Stimulated activated naive CD8-positive, alpha-beta T cell treated with anti-CD3 and anti-CD28 coated beads, Interleukin-15, amount 100 ng/mL, for 72 hours (primary cell): ENCODE measurements at places on chromosomes 16 and 17.

GRCh38 chr16:47979164-47979520, 176.7 kb downstream of the ABCC12 start:
- DNase-seq, result no peak

- DNase-seq, result no peak
Observed at GRCh38 chr16:4380119-4381063, 8.7 kb downstream of the VASN start.

DNA sequence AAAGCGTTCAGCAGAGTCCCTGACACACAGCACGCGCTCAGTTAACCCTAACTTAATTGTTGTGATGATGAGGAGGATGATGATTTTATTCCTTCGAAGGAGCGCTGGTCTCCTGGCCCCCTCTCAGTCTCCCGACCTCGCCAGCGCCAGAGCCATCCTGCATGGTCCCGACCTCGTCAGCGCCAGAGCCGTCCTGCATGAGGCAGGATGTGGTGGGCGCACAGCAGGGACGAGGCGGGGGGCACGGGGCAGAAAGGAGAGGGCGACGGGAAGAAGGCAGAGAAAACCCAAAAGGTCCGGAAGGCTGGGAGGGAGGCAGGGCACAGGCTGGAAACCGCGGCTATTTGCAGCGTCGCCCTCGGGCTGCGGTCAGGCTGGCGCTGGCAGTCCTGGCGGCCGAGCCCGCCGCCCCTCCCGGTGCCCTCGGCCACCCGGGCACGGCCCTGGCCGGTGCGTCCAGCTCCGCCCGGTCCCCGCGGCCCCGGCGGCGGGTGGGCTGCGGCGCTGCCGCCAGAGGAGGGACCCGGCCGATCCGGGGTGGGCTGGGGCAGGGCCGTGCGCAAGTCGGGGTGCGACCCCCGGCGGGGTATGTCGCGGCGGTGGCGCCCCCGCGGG, 3.0 kb upstream of the TAC4 start:
- DNase-seq, result no peak

DNA sequence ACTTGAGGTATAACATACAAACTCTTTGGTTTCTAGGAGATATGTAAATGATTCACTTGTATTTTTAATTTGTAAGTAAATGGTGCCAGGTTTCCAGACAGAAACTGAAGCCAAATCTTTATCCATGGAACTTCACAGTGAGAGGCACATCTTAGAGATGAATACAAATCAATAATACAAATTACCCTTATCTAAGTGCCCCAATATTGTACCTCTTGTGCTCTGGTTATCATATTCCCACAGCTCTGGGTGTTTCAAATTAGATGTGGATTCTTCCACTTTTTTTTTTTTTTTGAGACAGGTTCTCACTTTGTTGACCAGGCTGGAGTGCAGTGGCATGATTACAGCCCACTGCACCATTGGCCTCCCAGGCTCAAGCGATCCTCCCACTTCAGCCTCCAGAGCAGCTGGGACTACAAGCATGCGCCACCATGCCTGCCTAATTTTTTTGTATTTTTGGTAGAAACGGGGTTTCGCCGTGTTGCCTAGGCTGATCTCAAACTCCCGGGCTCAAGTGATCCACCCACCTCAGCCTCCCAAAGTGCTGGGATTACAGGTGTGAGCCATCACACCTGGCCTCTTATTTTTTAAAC, 38.0 kb upstream of the DHX40 start:
- no peak for DNase-seq

DNA sequence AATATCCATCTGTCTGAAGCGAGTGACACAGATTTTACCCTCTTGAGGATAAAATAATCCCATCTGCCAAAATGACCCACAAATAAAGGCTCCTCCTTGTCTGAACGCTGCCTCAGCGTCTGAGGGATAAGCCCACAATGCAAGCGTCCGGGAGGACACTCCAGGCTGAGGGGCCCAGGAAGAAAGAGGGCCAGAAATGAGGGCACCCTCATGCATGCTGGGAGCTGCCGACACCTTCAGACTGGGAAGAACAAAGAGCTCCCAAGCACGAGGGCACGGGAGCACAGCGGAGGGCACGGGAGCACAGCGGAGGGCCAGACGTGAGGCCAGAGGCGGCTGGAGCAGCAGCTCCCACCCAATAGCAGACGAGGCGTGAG, 126.9 kb downstream of the ZNF778 start:
- DNase-seq, result no peak

DNA sequence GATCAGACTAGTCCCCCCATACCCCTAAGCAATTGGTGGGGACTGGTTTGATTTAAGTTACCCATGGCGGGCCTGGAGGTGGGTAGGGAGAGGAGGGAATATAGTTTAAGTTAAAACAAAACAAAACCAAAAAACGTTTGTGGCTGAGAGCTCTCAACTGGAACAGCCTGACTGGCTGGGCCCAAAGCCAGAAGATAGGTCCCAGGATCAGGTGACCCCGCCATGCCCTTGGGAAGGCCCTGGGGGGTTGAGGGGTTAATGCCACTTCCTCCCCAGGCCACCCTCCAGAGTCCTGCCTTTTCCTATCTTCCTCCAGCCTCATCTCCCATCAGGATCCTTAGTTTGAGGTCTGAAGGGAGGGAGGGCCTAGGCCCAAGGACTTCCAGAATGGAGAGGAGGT, 82.3 kb upstream of the LHX1 start:
- no peak for DNase-seq

- DNase-seq, result no peak
Observed at GRCh38 chr16:65287307-65287706, 165.4 kb upstream of the CDH11 start.

- no peak for DNase-seq
Observed at GRCh38 chr17:4162775-4163466, 19.9 kb downstream of the CYB5D2 start.

- DNase-seq, result no peak
Observed at GRCh38 chr17:78933025-78933958, 8.1 kb upstream of the TIMP2 start.

GRCh38 chr17:43316522-43317142, 82.2 kb upstream of the ARL4D start:
- peak; percentile 40 for DNase-seq

- no peak for DNase-seq
Observed at GRCh38 chr17:16033729-16034349, 34.2 kb downstream of the TTC19 start.

DNA sequence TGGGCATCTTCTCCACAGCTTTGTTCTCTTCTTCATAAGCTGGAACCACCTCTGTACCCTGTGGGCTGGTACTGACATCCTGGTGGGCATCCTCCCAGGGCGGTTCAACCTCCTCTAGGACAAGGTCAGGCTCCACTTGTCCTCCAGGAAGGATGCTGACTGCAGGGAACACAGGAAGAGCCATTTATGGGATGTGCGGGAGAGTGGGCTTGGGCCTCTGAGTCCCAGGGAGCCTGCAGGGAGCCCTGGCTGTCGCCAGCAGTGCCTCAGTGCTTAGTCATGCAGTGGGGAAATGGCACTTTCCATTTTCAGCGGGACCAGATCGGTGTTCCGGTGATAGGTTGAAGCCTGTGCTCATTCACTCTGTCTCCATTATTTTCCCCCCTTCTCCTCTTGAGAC, 20.5 kb downstream of the CNGB1 start:
- no peak for DNase-seq

- no peak for DNase-seq
Observed at GRCh38 chr17:19248928-19249574, 11.9 kb downstream of the EPN2 start.

GRCh38 chr17:82821554-82821953, 18.3 kb downstream of the ZNF750 start:
- DNase-seq, result no peak

DNA sequence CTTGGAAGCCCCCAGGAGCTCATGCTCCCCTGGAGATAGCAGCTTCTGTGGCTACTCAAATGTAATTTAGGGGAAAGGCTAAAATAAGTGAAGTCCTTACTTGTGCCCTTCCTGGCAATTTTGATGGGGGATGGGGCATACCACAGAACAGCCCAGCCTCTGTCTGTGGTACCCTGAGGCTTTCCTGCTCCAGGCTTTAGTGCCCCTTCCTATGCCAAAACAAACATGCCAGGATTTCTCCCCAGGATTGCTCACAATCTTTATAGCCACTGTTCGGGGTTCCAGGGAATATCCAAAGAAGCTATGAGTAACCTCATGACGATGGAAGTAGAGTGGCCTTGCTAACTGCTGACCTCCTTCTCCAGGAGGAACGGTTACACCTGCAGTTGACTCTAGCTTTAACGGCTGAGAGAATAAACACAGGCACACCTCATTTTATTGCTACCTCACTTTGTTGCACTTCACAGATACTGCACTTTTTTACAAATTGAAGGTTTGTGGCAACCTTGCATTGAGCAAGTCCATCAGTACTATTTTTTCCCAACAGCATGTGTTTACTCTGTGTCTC, 24.9 kb downstream of the CCL4 start:
- DNase-seq, result no peak

DNA sequence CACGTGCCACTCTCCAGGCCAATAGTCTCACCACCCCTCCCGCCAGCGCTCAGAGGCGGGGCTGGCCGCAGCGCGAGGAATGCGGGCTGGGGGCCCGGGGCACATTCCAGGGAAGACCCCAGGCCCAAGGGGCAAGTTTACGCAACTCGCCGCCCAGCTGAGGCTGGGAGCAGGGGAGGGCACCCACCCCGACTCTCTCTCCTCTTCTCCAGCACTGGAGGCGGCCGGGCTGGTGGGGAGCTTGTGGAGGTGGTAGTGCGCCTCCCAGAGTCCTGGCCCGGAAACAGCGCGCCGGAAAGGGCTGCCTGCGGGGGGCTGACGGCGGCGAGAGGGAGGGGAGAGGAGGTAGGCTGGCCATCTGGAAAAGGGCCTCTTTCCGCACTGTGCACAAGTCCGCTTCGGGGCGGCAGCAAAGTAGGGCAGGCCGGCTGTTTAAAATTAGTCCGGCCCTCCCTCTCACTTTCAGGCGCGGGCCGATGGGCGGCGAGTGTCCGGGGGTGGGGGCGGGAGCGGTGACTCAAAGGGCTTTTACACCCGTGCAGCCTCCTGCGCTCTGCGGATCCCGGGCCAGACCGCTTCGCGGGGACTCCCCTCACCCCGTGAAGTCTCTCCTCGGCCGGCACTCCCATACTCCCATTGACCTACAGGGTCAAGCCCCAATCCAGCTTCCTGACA, 1.1 kb downstream of the FHOD1 start:
- peak; percentile 79 for DNase-seq

DNA sequence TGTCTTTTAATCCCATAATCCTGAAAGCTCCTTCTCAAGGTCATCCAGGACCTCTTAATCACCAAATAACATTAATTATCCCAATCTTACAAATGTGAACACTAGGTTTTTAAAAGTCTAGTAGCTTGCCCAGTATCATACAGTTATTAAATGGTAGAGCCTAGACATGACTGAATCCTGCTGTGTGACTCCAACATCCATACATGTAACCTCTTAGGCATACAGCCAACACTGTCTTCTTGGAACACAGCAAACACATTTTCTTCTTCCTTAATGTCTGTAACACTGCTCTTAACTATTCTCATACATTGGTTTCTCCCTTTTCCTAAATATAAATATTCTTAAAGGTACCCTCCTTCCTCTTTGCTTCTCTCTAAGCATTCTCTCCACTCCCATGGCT, 13.7 kb downstream of the BRIP1 start:
- no peak for DNase-seq

DNA sequence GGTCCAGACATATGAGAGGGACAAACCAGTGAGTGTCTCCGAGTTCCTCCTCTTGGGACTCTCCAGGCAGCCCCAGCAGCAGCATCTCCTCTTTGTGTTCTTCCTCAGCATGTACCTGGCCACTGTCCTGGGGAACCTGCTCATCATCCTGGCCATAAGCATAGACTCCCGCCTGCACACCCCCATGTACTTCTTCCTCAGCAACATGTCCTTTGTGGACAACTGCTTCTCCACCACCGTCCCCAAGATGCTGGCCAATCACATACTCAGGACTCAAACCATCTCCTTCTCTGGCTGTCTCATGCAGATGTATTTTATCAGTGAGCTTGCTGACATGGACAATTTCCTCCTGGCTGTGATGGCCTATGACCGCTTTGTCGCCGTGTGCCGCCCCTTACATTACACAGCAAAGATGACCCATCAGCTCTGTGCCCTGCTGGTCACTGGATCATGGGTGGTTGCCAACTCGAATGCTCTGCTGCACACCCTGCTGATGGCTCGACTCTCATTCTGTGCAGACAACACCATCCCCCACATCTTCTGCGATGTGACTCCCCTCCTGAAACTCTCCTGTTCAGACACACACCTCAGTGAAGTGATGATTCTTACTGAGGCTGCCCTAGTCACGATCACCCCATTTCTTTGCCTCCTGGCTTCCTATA, 19.2 kb downstream of the ZNF200 start:
- DNase-seq, result peak; percentile 39

DNA sequence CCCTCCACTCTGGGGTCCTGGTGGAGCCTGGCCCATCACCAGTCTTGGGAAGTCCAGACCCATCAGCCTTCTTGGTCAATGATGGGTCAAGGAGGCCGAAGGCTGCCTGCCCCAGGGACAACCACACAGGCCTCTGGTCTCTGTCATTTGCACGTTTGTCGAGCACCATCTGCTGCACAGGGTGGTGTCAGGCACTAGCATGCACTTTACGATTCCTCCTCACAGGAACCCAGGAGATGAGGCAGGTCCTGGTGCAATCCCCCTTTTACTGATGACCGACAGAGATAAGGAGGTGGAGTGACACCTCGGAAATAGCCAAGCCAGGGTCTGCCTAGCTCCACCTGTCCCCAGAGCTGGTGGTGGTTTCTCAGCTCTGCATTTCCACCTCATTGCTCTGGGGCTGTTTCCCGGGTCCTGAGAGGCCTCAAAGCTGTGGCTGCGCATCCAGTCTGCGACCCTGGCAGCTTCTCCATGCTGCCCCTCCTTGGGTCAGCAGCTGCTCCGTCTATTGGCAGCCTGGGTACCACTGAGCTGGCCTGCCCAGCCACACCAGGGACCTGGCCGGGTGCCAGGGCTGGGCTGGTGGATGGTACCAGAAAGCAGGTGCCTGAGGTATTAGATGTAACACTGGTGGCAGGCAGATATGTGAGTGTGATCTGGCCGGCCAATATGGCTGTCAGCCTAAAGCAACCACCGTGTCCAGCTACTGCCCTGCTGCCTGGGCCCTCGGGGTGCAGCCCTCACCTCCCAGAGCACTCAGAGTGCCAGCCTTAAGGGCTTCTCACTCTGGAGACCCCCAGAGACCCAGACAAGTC, 10.0 kb downstream of the MMP15 start:
- DNase-seq, result no peak

GRCh38 chr16:19840524-19841110, 44.0 kb downstream of the GPRC5B start:
- DNase-seq, result no peak

DNA sequence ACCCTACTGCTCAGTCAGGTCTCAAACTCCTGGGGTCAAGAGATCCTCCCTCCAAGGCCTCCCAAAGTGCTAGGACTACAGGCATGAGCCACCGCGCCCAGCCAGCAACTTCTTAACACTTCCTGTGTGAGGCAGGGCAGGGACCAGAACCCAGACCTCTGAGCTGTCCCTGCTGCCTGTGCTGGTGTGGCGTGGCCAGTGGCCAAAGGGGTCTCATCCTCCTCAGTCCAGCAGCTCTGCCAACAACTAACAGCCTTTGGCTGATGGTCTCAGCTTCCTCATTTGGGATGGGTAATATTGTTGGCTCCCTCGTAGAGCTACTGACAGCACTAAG, 1.4 kb upstream of the LLGL1 start:
- no peak for DNase-seq

- DNase-seq, result no peak
Observed at GRCh38 chr16:49452108-49452507, 78.5 kb downstream of the C16orf78 start.

- no peak for DNase-seq
Observed at GRCh38 chr16:17227278-17227677, 243.5 kb downstream of the XYLT1 start.

- DNase-seq, result no peak
Observed at GRCh38 chr16:10219742-10220141, 37.5 kb upstream of the GRIN2A start.
